Activated T-helper 1 cell treated with Interleukin-2 at 50 U/mL for 16 hours (primary cell): ENCODE measurements at places on chromosomes 7 and 10.

DNA sequence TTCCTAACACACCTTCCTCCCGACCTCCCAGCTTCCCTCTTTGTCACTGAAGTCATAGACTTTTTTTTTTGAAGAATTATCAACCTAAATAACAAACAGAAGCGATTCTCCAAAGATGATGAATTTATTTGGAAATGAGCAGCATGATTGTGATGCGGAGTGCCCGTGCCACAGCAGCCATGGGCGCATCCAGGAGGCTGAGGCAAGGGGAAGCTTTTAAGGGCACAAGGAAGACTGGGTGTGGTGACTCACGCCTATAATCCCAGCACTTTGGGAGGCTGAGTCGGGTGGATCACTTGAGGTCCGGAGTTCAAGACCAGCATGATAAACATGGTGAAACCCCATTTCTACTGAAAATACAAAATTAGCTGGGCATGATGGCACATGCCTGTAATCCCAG, 16.2 kb upstream of the GIMAP8 start:
- DNase-seq, result no peak

DNA sequence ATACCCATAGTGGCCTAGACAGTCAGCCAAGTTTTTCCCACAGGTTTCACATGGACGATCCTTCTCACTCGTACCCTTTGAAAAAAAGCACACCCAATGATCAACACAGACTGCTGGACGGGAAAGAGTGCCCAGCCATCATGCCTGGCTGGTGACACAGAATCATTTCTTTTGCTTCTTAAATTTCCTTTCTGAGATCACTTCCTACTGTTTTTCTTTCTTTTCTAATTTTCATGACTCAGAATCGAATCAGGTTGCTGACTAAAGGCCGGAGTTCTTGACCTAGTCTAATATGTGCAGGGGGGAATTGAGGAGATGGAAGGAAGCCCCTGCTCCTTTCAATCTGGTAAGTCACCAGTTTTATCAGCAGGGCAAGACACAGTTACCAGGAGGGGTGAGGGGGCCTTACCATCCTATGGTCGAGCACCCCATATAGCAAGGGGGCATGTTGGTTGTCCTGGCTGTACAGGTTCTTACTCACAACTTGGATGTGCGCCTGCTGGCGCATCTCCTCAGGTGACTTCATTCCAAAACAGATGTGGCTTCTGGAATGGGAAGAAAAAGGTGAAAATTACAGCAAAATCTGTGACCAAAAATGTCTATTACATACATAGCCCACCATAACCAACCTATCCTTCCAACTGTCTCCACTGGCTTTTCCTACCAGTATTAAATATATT, 3.5 kb downstream of the POLR3A start:
- DNase-seq, result no peak

DNA sequence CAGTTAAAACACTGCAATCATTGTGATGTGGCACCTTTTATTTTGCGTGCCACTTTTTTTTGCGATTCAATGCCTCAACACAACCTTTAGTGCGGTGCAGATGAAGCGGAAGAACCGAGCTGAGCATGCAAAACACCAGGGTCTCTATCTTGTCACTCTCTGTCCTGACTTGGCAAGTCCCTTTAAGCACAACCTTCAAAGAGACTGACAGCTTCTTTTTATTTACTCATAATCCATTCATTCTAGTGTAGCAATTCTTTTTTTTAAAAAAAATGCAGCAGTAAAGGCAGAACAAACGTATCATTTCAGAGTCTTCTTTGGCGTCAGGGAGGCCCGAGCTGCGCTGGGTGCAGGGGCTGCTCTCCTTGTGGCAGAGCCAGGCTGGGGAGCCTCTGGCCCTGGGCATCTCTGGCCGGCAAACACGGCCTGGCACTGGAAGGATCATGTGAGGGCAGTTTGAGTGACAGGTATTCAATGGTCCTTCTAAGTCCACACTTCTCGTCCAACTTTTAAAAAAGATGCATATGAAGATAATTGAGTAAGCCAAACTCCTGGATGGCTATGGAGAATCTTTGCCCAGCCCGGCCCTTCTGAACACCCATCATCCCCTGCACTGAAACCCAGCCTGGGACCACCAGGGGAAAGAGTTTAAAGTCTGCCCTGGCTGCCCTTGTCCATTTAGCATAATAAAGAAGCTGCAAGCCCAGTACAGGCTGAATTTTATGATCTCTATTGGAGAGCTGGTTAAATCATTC, 3.9 kb downstream of the PTF1A start:
- DNase-seq, result no peak

DNA sequence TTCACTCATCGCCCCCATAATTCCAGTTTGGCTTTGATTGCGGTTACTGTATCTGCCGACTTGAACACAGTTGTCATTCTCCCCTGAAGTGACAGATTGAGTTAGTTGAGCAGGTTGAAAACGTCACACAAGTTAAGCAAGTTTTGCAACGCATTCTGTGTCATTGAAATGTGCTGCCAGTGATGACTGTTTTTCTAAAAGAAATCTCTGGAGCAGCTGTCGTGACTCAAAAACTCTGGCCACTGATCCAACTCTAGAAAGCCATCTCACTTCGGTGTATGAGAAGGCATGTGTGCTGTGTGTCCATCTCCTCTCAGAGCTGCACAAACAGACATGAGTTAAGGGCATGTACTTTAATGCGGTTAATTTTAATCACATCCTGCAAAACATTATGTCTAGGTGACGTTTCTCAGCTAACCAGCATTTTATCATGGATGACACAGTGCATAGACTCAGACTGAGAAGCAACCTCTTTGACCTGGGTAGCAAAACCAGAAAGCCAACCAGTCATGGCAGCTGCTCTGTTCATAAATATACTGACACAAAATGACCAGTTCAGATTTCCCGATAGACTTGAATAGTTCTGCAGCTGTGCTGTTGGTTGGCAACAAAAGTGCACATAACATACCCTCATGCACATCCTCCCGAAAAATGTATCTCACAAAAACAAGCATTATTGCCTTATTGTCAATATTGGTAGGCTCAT, 69.3 kb downstream of the CSTF2T start:
- DNase-seq, result no peak

DNA sequence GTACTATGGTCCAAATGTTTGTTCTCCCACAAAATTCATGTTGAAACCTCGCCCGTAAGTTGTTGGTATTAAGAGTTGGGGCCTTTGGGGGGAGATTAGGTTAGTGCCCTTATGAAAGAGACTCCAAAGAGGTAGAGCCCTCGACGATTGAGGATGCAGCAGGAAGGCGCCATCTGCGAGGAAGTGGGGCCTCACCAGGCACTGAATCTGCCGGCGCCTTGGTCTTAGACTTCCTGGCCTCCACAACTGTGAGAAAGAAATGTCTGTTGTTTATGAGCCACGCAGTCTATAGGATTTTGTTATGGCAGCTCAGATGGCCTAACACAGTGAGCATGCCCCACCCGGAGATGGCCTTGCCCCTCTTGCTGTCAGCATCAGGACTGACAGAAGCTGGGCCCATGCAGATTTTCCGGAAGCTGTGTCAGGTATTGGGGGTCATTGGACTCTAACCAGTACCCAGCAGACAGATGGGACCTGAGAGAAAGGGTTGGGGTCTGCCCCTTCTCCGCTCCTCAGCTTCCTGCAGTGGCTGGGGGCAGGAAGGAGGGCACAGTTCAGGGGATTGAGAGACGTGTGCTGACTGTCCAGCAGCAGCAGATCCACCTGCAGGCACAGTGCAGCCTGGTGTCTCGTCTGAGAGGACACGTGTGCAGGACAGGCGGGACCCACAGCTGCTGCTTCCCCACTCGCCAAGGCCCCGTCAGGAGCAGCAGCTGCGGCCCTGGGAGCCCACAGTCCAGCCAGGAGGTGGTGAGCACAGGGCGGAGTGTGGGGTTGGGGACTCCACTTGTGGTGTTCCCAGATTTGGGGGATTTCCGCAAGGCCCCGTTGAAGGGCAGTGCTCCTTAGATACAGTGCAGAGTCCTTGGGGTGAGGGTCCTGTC, 47.8 kb downstream of the MGMT start:
- no peak for DNase-seq
